CD4-positive, CD25-positive, alpha-beta regulatory T cell (primary cell): ENCODE measurements at places on chromosomes 12 and 14. TPM values are rescaled to one million over a fixed set of nuclear protein-coding genes. Genes with fewer than 3 reads are reported as not detected.

The VDR gene
- total RNA-seq = 2.9 TPM

The ACSM4 gene
- not detected for total RNA-seq

The CD69 gene
- total RNA-seq = 1,130 TPM

The BCL2L14 gene
- 6.8 TPM for total RNA-seq

The RASAL1 gene
- total RNA-seq = not detected

The PIWIL1 gene
- total RNA-seq = not detected
